ENCODE measurements at places on chromosomes 13 and 19.

DNA sequence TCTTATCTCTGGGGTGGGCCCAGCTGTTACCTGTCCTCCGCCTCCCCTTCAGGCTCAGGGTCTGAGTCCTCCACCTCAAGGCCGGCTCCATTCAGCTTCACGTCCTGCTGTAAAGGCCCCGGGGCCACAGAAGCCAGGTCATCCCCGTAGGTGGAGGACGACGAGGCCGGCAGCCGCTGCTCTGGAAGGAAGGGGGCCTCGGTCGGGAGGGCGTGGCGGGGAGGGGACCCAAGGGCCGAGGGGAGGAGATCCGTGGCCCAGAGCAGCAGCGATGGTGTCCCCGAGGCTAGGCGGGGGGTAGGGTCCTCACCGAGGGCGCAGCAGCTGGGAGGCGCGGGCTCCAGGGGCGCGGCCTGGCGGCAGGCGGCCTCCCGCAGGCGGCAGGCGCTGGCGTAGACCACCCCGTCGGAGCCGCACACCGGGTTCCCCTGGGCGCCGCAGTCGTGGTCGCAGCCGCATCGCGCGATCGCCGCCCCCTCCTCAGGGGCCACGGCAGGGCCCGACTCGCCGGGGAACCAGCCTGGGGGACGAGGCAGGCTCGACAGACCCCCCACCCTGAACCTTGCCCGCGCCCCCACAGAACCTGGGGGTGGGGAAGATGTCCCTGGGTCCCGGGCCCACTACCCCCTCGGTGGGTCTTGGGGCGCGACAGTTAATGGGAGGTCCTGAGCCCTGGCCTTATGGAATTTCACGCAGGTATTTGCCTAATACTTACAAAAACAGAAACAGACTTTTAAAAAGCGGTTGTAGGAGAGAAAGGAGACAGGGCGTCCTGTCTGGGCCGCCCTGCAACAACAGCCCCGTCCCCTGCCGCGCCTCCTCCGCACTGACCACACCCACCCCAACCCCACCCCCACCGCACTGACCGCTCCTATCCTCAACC is 7.6 kb downstream of the F2RL3 start:
- DNase-seq = no peak

GRCh38 chr19:8391198-8392016 is 1.2 kb downstream of the RAB11B start:
- DNase-seq = no peak

GRCh38 chr19:13995878-13996765 is 10.0 kb downstream of the RFX1 start:
- no peak for DNase-seq

DNA sequence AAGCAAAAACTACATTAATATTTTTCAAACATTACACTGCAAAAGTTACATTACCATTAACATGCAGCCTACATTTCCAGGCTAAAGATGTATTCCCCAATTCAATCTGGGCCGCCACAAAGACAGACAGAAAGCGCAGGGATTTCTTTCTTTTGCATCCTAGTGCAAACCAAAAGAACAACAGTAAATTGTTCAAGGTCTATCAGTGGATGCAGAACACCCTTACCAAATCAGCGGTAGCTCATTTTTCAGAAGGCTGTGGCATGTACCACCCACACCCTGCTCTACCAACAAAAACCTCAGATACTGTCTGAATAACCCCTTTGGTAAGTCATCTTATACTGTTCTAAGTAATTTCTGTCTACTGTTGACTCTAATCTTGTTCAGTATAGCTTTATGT is 3.6 kb downstream of the TPT1 start:
- no peak for DNase-seq

DNA sequence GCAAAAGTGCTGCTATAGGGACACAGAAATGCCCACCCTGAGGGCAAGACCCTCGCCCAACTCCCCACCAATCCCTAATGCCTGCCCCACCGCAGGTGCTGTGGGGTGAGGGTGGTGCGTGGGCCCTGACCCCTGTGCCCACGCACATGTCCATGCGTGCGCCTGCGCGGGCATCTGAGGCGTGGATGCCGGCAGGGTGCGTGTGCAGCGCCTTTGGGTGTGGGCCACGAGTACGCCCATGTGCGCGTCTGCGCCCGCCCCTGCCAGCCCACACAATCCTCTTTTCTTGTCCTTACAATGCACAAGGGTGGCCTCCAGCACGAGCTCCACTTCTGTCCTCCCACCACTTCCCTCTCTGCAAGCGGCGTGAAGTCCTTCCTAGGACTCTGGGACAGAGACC is 14.3 kb downstream of the FUT6 start:
- DNase-seq = no peak

DNA sequence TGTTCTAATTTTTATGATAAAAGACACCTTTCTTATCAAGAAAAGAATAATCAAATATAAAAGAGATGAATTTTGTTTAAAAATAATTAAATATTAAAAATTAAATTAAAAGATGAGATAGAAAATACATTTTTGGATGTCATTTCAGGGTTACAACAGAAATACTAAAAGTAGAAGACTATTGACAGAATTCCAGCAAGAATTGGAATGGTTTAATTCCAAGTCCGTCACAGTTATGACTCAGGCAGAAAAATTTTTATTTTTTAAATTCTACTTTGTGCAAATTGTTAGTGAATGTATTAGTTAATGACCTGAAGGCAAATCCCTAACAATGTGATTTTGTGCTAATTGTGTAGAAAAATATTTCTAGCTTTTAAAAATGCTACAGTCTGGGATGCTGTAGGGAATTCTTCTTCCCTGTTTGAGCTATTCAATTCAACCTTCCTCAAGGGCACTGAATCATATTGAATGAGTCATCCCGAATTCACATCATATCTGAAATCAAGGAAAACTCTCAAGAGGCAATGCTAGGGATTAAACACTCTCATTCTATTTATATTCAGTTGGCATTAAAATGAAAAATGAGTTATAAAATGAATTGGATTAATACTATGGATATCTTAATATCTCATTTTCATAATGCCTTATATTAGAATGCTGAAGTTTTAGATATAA is 633.5 kb upstream of the ATXN8OS start:
- DNase-seq = no peak

Measured in AG10803 (cell line).